ENCODE measurements at places on chromosomes 3 and 15.

- DNase-seq: no peak
Observed at GRCh38 chr3:106299300-106300098, 430.7 kb upstream of the CBLB start.

- no peak for DNase-seq
Observed at GRCh38 chr3:106839576-106840280, 537.5 kb upstream of the CCDC54 start.

GRCh38 chr3:69197922-69198530, 75.6 kb upstream of the LMOD3 start:
- DNase-seq: no peak

- no peak for DNase-seq
Observed at GRCh38 chr15:42741710-42742109, 4.8 kb upstream of the CDAN1 start.

DNA sequence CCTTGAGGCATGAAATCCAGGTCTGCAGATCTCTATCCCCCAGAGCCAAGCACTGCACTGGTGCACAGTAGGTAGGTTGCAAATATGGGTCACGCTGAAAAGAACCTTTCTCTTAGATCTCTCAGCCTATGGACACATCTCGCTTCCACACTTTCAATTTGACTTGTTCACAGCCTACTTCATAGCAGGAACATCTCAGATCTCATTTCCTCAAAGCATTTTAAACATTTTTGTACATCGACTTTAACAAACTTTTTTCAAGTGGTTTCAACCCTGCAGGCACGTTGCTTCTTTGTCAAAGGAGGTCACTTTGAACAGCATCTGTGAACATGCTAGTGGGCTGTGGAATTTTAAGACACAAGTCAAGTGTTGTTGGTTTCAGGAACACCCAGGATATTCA, 76.0 kb downstream of the SLC12A8 start:
- DNase-seq: no peak

DNA sequence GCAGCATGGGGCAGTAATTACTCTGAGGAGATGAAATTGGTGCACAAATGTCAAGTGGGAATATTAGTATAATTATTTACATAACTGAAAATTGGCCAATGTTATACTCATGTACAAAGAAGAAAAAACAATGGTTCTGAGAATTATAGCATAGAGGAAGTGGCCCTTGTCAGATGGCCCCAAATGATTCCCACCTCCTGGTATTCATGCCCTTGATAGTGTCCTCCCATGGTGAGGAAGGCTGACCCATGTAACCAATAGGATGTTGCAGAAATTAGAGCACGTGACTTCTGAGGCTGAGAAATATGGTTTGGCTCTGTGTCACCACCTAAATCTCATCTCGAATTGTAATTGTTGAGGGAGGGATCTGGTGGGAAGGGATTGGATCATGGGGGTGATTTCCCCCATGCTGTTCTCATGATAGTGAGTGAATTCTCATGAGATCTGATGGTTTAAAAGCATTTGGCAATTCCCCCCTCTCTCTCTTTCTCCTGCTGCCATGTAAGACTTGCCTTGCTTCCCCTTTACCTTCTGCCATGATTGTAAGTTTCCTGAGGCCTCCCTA, 368.5 kb downstream of the SHQ1 start:
- no peak for DNase-seq

- DNase-seq: no peak
Observed at GRCh38 chr15:71511796-71512681, 298.3 kb upstream of the NR2E3 start.
